ENCODE measurements at places on chromosomes 7 and 10.

- DNase-seq = no peak
Measured at GRCh38 chr10:111439034-111439842, 362.4 kb downstream of the ADRA2A start.

DNA sequence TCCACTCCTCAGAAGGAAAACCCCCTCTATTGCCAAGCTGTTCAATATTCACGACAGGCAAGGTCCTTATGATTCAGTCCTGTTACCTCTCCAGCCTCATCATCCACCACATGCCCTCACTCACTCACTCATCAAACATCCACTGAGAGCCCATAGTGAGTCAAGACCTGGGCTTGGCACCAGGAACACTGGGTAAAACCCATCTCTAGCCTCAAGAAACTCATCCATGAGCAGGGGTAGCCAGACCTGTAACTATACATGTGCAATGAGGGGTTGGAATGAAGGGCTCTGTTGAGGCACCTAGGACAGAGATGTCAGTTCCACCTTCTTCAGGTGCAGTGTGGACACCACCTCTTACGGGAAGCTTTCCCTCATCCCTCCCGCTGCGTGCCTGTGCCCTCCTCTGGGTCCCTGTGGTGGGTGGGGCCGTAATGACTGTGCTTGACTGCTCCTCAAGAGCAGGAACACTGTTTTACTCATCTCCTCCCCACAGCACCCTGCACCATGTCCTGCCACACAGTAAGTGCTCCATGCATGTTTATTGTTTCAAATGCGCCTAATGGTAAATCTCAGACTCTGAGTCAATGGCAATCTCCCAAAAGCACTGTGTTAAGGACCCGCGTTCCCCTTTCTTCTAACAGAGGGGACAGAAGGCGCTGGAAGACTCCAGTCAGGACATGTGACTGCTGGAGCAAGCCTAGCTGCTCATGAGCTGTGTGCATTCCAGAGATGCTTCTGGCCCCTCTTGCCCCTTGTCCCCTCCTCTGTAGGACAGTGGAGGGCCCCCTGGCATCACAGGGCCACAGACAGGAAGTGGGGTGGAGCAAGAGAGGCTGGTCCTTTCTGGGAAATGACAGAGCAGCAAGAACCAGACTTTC lies 95.4 kb downstream of the HIPK2 start:
- no peak for DNase-seq

DNA sequence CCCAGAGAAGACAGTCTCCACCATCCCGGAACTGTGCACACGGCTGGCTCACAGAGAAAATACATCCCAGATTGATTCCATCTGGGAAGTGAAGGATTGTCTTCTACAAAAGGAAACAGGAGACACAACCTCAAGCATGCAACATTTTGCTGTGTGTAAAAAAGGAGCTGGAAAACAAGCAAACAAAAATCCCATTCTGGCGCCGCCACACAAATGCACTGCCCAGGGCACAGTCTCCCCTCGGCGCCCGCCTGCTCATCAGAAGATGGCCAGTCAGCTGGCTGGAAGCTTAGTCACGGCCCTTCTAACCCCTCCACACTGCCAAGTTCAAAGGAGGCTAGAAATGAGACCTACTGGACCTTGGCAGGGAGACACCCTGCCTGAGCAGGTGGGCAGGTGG lies 14.1 kb upstream of the CYTH3 start:
- DNase-seq = no peak

DNA sequence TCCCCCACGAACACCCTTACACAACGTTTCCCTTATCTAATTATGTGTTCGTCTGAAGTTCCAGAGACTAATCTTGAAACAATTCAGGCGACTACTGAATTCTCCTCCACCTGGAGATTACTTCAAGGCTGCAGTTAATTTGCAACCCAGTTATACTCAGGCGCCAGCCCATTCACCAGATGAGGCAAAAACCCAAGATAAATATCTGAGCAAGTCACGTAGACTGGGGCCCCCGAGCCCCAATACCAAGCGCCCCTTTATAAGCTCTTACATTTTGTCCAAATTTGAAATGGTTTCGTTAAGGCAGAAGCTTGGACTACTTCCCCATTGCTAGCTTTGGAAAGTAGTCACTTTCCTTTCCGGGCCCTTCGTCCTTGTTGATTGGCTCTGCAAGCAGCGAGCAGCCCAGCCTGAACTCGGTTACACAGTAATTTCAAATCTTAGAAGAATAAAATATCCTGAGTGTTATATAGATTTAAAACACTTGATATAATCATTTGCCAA lies 1.2 kb downstream of the TPK1 start:
- no peak for DNase-seq

GRCh38 chr10:129771991-129772431 lies 192.1 kb downstream of the EBF3 start:
- DNase-seq = no peak

DNA sequence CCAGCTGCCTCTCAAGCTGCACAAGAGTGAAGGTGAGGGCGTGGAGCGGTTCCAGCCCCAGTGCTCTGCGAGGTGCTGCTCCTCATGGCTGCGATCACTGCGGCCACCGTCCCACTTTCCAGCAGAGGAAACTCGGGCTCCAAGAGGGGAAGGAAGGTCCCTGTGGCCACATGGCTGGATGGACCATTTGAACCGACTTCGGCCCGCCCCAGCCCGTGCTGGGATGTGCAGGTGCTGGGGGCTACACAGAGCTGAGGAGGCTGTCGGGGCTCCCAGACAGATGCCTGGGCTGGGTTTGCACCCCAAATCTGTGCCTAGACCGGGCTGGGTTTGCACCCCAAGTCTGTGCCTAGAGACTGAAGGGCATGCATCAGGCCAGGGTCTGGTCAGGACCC lies 186.6 kb downstream of the DNAJB6 start:
- DNase-seq = no peak

DNA sequence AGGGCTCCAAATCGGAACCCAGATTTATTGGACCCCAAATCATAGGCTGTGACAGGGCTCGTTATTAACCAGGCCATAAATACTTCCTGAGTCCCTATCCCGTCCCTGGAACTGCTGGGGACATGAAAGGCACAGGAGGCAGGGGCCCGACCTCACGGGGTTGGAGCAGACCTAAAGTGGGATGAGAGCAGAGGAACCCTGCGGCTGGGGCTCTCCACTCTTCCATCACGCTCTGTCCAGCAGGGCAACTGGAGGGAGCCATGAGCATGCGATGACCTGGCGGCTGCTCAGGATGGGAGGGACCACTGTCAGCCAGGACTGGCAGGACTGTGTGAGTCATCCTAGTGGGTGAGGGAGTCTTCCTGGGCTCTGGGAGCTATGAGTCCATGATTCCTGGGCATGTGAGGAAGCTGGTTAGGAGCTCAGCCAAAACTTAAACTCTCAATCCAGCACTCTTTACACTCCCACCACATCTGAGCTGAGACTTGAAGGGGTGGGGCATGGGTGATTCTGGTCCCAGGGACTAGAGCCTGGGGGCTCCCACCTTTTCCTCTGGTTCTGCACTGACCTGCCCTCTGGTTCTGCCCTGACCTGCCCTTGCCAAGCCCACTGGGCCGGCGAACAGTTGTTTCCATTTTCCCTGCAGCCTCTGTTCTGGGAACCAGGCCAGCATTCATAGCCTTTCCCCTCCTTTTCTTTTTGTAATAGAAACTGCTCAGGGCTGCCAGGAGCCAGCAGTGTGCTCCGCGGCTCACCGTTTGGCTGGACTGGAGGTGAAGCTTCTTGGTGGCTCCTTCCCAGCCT lies 47.1 kb downstream of the SYPL1 start:
- DNase-seq = no peak

- no peak for DNase-seq
Measured at GRCh38 chr7:22357311-22358175, 589 bp upstream of the RAPGEF5 start.

DNA sequence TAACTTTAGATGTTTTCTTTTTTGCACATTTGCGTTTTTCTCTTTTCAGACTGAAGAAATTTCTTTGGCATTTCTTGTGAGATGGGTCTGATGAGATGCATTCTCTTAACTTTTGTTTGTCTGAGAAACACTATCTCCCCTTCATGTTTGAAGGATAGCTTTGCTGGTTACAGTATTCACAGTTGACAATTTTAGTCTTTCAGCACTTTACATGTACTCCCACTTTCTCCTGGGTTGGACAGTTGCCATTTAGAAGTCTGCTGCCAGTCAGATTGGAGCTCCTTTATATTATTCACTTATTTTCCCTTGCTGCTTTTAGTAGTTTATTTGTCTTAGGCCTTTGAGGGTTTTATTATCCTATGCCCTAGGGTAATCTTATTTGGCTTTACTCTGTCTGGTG lies 67.3 kb upstream of the VOPP1 start:
- no peak for DNase-seq

GRCh38 chr10:100100651-100101184 lies 19.0 kb upstream of the CPN1 start:
- DNase-seq = no peak

GRCh38 chr10:70064486-70064885 lies 11.8 kb downstream of the MACROH2A2 start:
- DNase-seq = no peak

- DNase-seq = no peak
Measured at GRCh38 chr7:28155019-28155660, 25.5 kb downstream of the JAZF1 start.

DNA sequence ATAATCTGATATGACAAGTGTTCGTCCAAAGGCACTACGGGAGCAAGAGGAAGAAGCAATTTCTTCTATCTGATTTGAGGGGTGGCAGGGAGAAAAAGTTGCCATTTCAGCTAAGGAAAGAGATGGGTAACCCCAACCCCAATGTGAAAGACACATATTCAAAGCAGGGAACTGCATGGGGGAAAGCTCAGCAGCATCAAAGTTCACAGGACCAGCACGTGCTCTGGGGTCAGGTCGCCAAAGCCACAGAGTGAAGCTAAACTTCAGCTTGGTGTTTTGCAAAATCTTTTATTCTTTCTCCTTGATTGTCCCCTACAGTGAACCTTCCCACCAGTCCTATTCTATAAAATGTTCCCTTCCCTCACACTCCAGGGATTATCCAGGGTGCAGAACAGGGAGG lies 112.8 kb upstream of the PPP2R2D start:
- DNase-seq = no peak

- DNase-seq = no peak
Measured at GRCh38 chr10:112954974-112955581, 5.0 kb downstream of the TCF7L2 start.

DNA sequence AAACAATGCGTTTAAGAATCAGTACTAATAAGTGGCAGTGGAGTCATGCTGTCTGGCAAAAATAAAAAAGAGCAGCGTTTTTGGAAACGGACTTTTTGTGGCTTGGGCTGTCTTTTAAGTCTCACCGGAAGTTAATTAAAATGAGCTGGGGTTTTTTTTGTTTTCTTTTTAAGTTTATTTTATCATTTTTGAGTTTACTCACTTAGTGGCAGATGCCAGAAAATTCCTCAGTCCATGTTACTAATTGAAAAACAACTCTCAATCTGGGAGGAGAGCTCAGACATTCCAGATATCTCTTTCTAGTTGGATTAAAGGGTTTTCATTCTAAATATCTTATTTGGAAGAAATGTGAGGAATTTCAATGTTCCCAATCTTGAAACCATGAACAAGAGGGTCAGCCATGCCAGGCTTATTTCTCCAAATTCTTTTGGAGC lies 133.8 kb upstream of the AGR3 start:
- no peak for DNase-seq

DNA sequence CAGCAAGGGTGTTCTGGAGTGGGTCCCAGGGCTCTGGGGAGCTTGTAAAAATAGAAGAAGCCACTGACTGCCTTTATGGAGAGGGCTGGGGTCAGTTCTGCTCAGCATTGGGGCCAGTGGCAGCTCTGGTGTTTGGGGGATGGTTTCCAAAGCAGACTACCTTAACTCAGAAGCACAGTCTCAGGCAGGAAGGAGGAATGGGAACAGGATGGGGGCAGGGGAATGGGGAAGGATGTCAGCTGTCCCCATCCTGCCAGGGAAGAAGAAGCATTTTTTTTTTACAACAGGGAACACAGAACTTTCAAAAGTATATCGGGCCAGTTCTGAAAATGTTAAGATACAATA lies 28.8 kb downstream of the TSPAN15 start:
- no peak for DNase-seq

DNA sequence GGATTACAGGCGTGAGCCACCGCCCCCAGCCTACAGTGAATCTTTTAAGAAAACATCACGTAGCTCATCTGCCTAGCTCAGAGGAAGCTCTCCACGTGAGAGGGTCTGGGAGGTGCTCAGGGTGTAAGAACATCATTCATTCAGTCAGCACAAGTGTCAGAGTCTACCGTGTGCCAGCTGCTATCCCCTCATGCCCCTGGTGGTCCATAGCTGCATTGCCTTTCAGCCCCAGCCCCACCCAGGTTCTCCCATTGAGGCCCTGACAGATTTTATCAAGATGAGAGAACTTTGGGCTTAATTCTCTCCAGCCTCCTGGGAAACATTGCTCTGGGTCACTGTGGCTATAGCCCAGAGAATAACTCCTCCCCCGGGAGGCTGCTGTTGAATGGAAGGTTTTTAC lies 45.1 kb downstream of the ZNF503 start:
- DNase-seq = no peak

All from NCI-H524 treated with DMSO at 0.1 percent for 48 hours (cell line).